Stimulated activated CD8-positive, alpha-beta memory T cell treated with anti-CD3 and anti-CD28 coated beads, Interleukin-4, amount 100 ng/mL, for 1 hour (primary cell): ENCODE measurements at places on chromosomes 6 and 20.

DNA sequence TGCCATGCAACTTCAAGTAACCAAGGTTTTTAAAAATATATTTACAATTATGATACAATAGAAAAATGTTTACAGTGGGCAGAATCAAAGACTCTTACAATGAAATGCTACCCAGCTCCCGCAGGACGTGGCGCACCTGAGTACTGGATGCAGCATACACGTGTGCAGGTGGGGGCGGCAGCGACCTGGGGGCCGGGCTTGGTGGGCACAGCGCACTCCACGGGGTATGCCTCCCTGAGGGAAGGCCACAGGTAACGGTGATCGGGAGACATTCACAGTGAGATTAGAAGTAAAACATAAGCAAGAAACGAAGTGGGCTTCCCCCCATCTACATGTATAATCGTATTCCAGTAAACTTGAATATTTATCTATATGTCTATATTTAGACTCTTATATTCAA lies 54.2 kb downstream of the WDR27 start:
- DNase-seq: no peak

DNA sequence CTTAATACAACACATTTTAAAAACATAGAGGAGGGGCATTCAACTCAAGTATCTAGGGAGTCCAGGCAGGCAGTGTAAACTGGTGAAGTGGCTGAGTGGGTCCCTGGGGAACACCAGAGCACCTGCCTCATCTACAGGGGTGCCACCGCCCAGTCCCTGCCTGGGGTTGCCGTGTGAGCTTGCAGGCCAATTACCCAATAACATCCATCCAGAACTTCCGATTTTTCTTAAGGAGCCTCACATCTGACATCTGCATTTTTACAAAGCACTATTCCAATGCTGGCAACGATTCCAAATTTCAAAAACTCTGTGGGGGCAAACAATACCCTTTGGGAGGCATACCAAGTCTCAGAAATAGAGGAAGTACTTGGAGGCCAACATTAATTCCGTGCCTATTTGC lies 288.4 kb upstream of the TSHZ2 start:
- DNase-seq: no peak

DNA sequence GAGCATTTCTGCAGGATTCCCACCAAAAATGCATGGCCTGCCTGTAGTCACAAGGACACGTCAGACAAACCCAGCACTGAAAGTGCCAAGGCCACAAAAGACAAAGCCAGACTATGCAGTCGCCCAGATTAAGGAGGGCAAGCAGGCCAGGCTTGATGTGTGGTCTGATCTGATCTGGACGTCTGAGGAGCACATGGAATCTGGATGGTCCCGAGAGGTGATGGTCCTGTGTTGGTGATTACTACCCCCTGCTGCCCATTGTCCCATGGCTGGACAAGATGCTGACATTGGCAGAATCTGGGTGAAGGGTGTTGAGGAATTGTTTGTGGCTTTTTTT lies 17.1 kb downstream of the NPEPL1 start:
- no peak for DNase-seq

DNA sequence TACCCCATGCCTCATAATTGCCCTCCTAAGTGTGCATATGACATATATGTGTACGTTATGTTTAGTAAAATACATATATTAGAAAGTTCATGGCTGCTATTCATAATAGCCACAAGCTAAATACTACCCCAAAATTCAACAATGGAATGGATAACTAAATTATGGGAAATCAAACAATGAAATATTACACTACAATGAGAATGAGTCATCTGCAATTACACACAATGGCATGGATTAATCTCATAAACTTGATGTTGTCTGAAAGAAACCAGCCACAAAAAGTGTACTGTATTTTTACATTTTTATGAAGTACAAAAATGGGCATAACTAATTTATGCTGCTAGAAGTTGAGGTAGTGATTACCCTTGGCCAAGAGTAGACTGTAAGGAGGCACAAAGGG lies 477.0 kb downstream of the HAO1 start:
- DNase-seq: no peak

- no peak for DNase-seq
These were observed 61.1 kb downstream of the IL20RA start for GRCh38 chr6:136983687-136984086.

DNA sequence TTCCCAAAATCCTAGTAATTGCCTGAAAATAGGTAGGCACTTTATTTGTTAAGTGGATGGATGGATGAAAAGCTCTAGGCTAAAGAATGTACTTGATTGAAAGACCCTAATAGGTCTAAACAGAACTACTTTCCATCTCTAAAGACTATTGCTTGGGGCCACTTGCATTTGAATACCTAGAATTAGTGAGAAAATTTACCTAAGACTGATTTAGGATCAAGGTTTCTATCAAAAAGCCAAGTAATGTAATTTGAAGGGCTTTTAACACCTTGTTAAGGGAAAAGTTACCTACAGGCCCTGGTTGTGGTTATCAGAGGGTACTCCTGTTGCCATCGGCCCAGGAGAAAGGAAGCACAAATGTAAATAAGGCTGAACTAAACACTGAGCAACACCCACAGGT lies 580.7 kb downstream of the LMBRD1 start:
- no peak for DNase-seq

DNA sequence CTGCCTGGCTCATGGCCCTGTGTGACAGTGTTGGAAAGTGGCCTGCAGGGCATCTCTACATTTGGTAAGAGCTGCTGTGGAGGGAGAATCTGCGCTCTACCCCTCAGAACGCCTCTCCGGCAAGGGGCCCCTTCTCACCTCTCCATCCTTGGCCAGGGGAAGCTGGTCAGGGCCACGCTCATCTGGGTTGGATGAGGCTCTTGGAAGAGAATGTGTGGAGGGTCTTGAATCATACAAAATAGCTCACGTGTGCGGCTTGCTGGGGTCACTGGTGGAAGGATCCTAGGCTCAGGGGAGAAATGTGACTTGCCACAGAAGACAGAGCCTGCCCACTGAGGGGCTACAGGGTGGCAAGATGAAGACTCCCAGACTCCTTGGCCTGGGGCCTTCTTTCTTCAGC lies 105.0 kb downstream of the SCML4 start:
- no peak for DNase-seq

GRCh38 chr6:151254451-151255081 lies 14.8 kb downstream of the AKAP12 start:
- no peak for DNase-seq

GRCh38 chr20:63703471-63703975 lies 4.3 kb downstream of the ARFRP1 start:
- no peak for DNase-seq

GRCh38 chr6:26441977-26442376 lies 1.7 kb downstream of the BTN3A3 start:
- DNase-seq: no peak

DNA sequence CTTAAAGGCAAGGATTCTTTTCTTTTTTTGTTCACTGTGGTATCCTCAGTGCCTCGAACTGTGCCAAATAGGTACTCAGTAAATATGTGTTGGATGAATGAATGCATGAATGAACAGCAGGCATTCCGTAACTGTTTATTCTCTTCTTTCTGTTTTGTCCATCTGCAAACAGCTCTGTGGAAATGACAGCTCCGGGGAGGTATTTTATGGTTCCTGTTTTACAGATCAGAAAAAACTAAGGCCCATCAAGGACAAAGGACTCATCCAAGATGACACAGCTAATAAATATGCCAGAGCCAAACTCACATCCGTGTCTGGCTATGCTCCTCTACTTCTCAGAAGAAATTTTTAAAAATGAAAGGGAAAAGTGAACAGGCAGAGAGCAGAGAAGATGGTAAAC lies 21.0 kb downstream of the JPH2 start:
- DNase-seq: no peak

DNA sequence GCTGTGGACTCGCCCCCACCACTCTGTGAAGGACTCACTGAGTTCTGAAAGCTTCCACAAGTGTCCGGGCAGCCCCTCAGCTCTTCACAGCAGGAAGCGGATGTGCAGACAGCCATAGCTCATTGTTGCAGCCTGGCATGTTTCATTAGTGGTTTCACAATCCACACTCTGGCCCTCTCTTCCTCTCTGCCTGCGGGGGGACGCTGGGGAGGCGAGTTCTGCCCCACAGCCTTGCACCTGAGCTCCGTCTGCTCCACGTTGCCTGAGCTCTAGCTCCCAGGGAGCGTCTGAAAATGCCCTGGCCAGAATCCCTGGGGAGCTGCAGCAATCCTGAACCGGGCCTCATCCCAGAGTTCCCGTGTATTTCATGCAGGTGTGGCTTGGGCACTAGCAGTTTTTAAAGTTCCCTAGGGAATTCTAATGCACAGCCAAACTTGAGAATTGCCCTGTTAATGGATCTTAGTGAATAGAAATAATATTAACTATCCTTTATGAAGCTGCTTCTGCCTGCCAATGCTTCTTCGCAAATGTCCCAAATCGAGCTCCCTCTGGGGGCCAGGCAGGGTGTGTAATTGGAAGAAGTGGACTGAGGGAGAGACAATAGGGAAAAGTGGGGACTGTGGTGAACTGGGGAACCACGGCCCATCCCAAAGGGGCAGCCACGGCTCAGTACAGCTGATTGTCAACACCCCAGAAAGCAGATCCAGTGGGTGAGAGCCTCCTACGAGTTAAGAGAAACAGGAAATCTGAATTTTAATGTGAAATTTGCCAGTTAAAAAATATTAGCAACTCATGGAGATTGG lies 51.5 kb downstream of the CTCFL start:
- no peak for DNase-seq

DNA sequence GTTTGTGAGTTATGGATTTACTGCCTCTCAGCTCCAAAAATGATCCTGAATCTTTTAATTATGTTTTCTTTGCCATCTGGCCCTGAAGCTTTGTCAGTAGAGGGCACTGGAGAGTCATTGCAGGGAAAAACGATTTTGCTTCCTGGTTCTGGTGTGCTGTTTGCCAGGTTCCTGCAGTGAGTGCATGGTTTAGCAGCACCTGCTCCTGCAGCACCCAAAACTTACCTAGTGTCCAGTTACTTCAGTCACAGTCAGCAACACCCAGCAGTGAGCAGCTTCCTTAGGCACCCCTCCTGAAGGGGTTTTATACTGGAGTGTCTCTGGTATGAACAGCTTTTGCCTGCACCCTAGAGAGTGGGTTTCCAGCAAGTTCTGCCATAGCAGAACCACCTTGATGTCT lies 6.0 kb upstream of the TRIM26 start:
- no peak for DNase-seq

GRCh38 chr20:58086763-58087561 lies 141.5 kb downstream of the ANKRD60 start:
- DNase-seq: no peak

GRCh38 chr6:9717568-9717967 lies 697.3 kb downstream of the TFAP2A start:
- DNase-seq: no peak

GRCh38 chr6:8831366-8832152 lies 396.2 kb upstream of the SLC35B3 start:
- DNase-seq: no peak

- no peak for DNase-seq
These were observed 2.6 kb downstream of the GJA1 start for GRCh38 chr6:121437851-121438651.

- DNase-seq: no peak
These were observed 109.2 kb upstream of the NXT1 start for GRCh38 chr20:23241416-23241815.

GRCh38 chr20:54140927-54141566 lies 32.7 kb downstream of the CYP24A1 start:
- no peak for DNase-seq

DNA sequence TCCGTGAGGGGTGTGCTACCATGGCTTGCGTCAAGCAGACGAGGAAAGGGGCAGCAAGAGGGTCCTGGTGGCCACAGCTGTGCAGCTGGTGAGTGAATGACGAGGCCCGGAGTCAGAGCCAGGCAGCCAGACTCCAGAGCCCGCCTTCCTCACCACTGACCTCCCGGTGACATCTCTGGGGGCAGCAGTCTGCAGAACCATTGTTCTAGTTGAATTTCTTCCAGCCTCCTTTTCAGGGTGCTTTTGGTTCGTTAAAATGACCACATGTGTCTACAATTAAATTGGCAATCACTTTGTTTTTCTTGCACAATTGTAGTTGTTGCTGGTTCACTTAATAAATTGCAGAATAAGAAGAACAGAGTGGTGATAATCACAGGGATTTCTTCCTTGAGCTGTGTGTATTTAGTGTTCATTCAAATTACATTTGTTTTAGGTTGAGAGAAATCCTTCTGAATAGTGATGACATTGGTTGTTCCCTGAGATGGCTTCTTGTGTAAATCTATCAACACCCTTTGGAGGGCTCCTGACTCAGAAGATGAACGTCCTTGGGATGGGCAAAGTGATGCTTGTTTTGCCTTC lies 96.4 kb downstream of the TULP4 start:
- DNase-seq: no peak

DNA sequence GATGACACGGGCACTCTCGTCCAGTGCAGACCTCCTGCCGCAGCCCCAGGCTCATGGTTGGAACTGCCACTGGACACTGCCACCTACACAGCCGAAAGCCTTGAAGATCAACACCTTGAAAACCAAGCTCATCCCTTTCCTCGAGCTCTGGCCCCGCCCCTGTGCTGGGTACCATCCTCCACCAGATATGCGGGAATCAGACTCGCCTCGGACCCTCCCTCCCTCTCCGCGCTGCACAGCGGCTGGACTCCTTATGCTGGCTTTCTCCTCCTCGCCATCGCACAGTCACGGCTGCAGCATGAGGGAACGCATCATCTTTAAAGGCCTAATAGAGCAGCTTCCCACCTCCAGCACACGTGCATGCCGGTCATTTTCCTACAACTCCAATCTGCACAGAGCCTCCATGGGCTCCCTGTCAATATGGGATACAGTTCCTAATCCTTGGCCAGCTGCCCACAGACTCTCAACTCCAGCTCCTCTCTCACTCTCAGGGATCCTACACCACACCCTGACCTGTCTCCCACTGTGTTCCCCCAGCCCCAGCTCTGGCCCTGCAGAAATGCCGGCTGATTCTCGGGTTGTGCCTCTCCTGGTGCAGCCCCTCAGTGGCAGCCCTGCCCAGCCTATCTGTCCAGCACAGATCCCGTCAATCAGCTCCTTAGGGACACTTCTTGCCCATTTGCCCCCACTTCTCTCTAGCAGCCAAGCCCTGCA lies 23.2 kb downstream of the TXNDC5 start:
- no peak for DNase-seq

GRCh38 chr20:6613280-6613861 lies 154.1 kb upstream of the BMP2 start:
- DNase-seq: no peak

GRCh38 chr6:24080711-24081110 lies 45.3 kb upstream of the NRSN1 start:
- DNase-seq: no peak

GRCh38 chr6:90368601-90369000 lies 72.0 kb upstream of the BACH2 start:
- no peak for DNase-seq

- DNase-seq: no peak
These were observed 16.3 kb upstream of the SRC start for GRCh38 chr20:37329481-37330165.

GRCh38 chr6:25930532-25931410 lies at the start of gene SLC17A2:
Gene SLC17A2 (minus strand): TSS chr6:25930691. CDS start chr6:25925796, 4,895 bp downstream.
- no peak for DNase-seq

GRCh38 chr20:16113736-16114135 lies 459.5 kb downstream of the KIF16B start:
- DNase-seq: no peak
